NCI-H446 (cell line): ENCODE measurements at places on chromosomes 1 and 21.

GRCh38 chr1:42035205-42035829 lies 116.6 kb upstream of the HIVEP3 start:
- DNase-seq: peak; percentile 36

GRCh38 chr1:56255516-56256152 lies 323.7 kb downstream of the PLPP3 start:
- peak; percentile 38 for DNase-seq

DNA sequence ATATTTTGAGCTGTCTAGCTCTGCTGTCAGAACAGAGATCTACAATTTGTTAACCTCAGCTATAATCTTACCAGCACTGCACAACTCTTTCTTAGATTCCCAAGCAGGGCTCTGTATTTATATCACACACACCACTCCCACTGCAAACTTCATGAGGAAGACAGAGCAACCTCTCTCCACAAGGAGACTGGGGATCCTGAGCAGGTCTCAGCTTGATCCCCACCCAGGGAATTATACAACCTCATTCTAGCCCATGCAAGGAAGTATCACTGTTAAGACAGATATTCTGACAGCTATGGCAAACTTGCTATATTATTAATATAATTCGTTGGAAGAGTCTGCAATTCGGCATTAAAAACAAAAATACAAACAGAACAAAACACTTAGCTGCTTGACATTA lies 40.4 kb downstream of the EGLN1 start:
- no peak for DNase-seq

DNA sequence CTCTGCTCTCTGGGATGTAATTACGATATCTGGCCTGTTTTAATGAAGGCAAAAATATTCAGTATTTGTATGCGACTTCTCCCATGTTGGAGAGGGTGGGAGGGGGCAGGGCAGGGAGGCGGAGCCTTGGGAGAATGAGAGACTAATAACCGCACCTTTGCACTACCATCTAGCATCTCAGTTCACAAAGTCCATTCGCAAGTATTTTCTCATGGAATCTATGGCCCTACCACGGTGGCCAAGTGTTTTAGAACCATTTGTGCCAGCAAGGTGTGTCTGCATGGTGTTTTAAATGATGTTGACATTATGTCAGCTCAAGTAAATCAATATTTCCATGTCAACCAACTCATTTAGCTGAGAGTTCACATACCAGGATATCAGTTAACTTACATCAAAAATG lies 14.3 kb upstream of the BLACAT1 start:
- DNase-seq: no peak

DNA sequence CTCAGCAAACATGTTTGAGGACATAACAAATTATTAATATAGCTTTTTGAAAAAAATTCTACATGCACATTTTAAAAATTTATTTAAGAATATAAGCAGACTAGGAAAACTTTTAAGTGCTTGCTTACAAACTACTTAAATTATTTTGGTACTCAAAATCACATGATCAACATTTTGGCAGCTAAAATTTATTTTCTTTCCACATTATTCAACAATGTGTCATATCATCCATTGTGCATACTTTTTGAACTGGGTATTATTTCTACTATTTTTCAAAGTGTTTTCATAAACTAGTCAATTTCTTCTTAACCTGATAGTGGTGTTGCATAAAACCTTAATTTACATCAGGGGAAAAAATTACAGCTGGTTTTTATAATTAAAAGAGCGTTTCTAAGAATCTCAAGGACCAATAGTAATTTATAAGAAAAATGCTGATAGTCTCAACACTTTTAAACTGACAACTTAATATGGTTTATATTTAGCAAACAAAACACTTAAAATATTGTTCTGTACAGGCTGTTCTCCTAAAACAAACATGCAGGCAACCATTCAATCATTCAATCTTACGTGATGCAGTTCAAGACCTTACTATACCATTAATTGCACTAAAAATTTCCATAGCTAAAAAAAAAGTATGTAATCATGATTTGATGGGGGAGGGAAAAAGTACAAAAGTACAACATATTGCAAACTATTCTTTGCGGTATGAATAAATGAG lies 105.0 kb downstream of the GPATCH2 start:
- DNase-seq: no peak

DNA sequence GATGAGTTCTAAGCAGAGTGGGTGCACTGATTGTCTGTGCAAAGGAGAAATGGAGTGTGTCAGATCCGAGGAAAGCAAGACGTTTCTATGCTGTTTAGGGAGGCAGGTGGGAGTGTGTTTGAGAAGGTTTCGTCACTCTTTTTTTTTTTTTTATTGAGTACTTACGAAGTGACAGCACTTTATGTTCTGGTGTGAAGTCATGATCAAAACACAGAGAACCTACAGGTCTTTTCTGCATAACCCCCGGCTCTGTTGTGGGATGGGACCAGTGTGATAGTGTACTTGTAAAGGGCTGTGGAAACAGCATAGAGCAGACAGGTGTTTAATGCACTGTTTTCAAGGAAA lies 26.7 kb downstream of the MIA3 start:
- DNase-seq: no peak

DNA sequence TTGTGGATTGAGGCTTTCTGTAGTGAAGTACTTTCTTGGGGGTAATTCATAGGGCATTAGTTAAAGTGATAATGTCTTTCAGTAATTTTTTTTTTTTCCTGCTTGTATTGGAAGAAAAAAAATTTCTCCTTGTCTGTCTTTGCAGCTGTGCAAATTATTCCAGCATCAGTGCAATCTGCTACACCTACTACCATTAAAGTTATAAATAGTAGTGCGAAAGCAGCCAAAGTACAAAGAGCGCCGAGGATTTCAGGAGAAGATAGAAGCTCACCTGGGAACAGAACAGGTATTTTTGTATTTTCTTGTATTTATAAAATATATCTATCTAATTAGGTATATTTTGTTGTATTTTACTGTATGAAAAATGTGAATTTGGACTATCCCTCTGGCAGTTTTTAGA lies 29.3 kb downstream of the GABPA start:
- no peak for DNase-seq

DNA sequence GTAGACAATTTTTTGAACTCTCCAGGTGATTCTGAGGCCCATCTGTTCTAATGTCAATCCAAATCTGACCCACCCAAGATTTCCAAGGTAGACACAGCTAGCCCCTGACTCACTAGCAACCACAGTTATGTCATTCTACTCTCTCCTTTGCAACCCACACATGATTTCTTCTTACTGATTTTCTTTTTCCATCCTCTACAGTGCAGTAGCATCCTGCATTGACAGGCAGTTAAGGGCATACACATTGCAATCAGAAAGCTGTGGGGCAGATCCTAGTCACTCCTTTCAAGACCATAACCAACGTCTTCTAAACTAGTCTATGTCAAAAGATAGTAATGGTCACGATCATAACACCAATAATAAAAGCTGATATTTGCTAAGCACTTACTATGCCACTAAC lies 54.2 kb downstream of the JAK1 start:
- DNase-seq: no peak

GRCh38 chr1:2100780-2101108 lies 50.5 kb downstream of the PRKCZ start:
- no peak for DNase-seq
